ENCODE measurements at places on chromosomes 5 and 9.

GRCh38 chr5:75053304-75054133 lies 1.2 kb upstream of the GCNT4 start:
- DNase-seq = no peak

GRCh38 chr9:32581512-32582143 lies 8.7 kb upstream of the NDUFB6 start:
- peak; percentile 27 for DNase-seq

GRCh38 chr5:127568166-127568565 lies 50.7 kb downstream of the PRRC1 start:
- DNase-seq = no peak

- DNase-seq = no peak
These were observed 225.0 kb downstream of the FANCC start for GRCh38 chr9:95092262-95093072.

DNA sequence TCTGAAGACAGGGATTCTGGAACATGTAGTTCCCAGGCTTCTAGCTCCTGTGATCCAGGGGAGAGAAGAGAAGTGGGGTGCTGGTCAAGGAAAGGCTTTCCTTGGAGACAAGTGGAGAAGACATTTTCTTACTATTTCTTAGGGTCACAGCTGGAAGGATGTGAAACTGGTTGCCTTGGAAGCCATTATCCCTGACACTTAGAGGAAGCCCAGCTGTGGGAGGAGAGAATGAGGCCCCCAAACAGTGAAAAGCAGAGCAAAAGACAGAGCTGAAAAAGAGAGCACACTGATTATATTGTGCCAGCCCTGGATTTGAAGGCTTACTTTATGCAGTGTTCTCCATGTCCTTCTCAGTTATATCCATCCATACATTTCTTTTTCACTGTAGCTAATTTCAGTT lies 17.5 kb upstream of the SHB start:
- no peak for DNase-seq

GRCh38 chr9:125486576-125486975 lies 220.4 kb downstream of the MAPKAP1 start:
- no peak for DNase-seq

GRCh38 chr9:125103021-125103420 lies 40.3 kb downstream of the SCAI start:
- no peak for DNase-seq

DNA sequence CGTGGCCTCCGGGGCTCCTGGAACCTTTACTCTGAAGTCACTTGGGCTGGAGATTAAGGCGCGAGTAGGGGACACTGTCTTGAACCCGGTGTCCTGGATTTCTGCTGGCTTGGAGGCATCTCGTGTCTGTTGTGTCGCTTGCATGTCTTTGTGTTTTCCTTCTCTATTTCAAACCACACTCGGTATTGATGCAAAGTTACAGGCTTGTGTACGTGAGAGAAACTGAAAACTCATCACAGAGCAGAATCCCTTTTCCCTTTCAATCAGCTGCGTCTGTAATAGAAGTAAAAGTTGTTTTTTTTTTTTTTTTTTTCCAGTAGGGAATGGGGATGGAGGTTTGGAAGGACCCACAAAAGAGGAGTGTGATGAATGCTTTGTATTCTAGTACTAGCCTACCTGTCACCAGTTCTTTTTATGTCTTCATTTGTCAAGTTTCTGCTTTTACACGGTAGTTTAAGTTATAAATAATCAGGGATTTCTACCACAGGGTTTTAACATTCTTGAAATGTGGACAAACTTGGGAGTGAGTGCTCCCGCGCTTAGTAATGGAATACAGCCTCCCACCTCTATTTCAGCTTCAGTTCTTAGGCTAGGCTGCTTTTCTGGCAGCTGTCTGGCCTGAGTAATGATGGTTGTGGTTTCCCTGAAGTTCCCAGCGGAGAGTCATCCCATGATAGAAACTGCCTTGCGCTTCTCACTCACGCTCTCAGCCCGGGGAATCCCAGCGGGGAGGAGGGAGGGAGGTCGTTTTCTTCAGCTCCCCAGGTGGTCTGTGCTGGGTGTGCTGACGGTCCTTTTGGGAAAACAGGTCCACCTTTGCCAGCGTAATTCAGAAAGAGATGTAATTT lies 763 bp downstream of the TJP2 start:
- DNase-seq = no peak

GRCh38 chr5:51273021-51273420 lies 110.2 kb upstream of the ISL1 start:
- no peak for DNase-seq

- no peak for DNase-seq
These were observed 27.1 kb downstream of the LARP1 start for GRCh38 chr5:154782326-154782725.

GRCh38 chr9:214351-214647 lies 366 bp upstream of the DOCK8 start:
- no peak for DNase-seq

- DNase-seq = no peak
These were observed 42.8 kb downstream of the TIMD4 start for GRCh38 chr5:156920042-156920860.

DNA sequence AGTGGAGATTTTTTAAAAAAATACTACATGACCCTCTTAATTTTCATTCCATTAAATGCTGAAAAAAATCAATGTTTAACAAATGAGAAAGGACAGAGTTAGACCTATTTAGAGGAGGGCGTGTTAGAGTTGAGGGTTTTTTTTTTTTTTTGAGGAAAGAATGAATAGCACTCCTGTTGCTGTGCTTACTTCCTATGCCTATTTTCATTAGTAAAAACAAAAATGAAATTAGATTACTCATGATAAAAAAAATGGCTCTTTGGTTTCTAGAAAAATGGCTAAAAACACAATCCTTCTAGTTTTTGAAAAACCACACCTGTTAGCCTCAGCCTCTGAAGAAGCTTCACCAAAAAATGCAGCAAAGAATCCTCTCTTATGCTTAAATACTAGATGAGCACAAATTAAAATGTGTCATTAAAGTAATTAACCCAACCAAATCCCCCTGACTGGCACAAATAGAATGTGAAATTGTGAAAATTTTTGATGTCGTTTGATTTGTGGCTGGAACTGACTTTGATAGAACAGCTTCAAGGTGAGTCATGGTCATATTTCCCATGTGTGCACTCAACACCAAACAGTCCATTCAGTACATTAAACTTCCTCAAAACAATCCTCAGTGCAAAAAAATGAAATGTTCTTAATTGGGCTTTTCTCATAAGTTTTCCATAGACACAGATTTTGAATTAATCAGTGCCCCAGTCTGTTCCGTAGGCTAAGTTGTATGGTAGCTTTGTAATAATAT lies 98.0 kb downstream of the MACIR start:
- no peak for DNase-seq

DNA sequence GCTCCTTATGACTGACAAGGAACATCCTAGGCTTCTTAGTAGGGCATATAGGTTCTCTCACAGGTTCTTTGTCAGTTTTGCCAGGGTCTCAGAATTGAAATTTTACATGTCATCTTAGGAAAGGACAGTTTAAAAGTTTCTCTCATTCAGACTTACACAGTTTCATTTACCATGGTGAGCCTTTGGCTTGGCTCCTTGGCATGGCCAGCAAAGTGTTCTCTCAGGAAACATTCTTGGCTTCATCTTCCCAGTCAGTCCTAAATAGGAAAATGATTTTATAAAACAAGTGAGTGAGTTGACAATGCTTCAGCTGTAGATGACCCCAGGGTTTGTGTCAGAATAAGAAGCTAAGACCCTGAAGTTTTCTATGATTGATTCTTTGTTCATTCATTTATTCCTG lies 191.6 kb downstream of the PCSK5 start:
- DNase-seq = no peak

DNA sequence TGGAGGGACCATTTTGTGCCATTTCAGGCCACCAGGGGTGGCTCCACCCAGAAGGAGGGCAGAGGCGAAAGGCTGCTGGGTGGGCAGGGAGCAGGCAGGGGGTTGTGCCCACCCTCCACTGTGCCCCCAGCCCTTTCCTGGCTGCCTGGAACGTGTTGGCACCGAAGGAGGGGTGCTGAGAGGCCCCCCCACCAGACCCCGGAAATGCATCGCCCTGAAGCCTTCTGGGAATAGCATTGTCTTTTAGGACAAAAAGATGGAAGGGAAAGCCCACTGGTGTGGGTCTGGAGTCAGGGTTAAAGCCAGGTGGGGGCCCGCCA lies 5.1 kb downstream of the NOXA1 start:
- DNase-seq = no peak

DNA sequence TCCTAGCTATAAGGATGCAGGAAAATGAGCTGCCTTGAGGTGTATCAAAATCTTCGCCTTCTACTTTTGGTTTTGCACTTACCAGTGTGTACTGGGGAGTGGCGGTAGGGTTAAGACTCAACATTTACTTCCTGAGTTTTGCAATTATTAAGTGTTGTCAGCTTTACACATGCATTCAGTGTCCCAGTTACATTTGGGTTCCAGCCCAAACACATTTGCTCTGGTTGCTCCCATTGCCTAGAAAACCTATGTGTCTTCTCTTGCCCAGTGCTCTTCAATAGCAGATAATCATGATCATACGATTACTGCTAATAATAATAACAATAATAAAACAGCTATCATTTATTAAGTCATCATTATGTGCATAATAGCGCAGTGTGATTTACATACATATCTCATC lies 241.5 kb upstream of the PAPPA start:
- no peak for DNase-seq

DNA sequence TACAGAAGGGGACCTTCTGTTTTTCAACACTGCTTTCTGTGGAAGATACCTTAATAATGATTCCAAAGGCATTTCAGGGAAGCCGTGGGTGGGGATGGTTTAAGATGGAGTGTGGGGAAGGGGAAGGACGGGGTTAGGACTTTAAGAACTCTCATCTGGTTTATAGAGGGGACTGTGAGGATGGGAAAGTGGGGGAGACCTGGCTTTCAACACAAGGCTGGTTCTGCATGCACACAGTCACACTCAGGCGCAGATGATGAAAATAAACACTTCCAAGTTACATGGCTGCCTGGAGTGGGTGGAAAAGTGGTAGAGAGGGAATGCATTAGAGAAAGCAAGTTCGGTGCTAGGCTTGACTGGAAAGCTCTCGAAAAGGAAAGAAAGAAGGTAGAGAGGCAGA lies 4.9 kb downstream of the MSANTD3 start:
- no peak for DNase-seq

- DNase-seq = no peak
These were observed 14.0 kb downstream of the BOD1 start for GRCh38 chr5:173602423-173602822.

DNA sequence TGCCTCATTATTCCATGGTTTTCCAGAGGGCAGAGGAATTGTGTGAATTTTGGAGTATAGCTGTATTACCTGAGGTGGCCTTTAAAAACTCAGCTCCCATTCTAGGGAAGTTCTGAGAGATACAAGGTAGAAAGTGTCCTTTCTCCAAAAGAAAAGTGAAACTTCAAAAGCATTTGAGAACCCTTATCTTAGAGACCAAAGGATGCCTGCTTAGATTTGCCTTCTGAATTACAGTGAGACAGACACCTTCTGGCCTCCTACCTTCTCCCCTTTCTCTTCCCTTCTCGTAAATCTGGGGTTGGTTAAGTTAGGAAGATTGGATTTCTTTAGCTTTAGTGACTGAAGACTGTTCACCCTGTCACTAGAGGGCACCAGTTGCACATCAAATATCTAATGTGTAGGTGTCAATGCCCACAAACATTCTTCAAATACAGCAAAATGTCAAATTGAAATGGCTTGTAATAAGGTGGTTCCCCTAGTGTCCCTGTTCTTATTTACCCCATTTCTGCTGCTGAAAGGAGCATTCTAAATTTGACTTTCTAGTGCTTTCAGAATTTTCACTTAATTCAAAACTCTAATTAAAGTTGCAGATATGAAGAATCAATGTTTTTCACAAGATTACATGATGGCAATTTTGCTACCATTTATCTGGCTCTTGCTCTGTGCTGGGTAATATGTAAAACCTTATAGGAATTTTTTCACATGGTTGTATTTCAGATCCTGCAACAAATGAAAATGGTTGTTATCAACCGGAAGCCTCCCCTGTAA lies 46.7 kb downstream of the PRRC1 start:
- no peak for DNase-seq

- DNase-seq = no peak
These were observed 24.0 kb upstream of the NDUFB6 start for GRCh38 chr9:32596936-32597335.

GRCh38 chr5:178327931-178328711 lies 95.5 kb upstream of the PHYKPL start:
- DNase-seq = no peak

DNA sequence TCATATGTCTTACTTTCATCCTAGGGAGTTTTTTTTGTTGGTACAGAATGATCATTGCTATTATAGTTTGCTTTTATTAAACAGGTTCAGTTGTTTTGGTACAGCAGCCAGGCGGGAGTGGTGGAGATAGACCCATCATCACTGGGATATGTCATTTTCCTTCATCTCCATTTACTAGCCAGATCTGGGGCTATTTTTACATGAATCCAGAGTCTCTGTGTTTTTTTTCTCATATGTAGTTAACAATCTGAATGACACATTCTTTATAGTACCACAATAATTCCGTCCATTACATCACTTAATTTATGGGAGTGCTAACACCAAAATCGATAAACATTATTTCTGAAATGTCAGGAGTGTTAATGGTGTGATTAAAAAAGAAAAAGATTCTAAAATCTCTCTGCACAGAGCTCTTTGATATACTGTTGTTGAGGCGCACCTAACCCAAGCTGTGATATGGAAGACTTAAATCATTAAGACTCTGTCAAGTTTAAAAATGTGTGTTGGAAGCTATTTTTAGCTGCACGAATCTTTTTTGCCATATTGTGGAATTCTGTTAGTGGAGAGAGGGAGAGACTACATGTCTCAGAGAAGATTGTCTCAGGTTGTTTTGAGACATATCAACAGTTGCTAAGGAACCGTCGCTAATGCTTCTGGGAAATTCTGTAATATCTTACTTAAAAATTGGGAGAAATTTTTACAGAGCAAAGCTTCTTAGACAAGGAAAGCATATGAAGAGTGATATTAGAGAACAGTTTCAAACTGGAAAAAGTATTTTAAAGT lies 59.6 kb downstream of the RPS23 start:
- no peak for DNase-seq

GRCh38 chr9:89655056-89655989 lies 50.5 kb downstream of the GADD45G start:
- no peak for DNase-seq

DNA sequence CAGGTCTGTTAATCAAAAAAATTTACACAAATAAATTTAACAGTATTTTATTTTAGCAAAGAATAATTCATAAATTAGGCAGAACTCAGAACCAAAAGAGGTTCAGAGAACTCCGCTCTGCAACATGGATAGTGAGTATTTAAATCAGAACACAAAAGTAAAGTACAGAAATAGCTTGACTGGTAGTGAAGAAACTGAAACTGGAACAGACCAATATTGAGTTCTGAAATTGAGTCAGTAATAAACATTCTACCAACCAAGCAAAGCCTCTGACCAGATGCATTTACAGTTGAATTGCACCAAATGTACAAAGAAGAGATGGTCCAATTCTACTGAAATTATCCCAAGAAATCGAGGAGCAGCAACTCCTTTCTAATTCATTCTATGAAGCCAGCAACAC lies 1542.8 kb downstream of the EFNA5 start:
- DNase-seq = no peak

All from NCI-H1436 treated with DMSO at 0.1 percent for 48 hours (cell line).